Activated CD4-positive, alpha-beta T cell treated with anti-CD3 and anti-CD28 coated beads, Interleukin-2, amount 10 ng/mL, durations not matched to agents 24 days and 14 days (primary cell): ENCODE measurements at places on chromosomes 1 and 21. TPM values are rescaled to one million over a fixed set of nuclear protein-coding genes. Genes with fewer than 3 reads are reported as not detected.

DNA sequence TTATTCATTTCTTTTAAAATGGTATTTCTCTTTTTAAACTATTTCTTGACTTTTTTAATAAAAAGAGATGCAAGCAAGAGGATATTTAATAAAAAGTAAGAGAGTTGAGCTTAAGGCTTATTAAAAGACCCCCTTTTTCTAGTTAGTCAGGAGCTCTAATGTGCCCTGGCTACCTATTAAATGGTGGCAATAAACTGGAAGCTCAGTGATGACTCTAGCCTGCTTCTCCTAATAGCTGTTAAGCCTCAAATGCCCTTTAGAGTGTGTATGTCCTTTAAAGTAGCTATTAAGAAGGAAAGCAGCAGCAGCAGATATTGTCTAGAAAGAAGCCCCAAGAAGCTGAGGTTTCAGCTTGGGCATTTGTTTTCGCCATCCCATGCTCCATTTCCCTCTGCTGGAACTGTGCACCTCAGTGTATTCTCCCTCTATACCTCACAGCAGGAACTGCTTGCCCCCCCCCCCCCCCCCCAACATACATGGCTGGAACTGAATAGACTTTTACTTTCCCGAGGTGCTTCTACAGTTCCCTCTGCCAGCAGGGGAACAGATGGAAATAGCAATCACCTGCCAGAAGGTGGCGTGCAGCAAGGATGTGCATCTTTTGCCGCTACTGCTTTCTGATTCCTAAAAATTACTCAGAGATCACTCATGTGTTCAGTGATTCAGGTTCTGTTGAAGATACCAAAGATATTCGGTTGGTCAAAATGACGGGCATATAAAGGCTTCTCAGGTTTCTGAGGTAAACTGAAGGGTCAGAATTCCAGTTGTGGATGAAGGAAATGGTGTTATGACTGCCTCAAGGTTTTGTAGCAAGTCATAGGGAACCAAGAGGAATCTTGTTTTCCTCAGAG is 2.5 kb downstream of the RGS4 start:
- DNase-seq = peak; percentile 83

GRCh38 chr1:181159451-181160140 is 71.1 kb downstream of the IER5 start:
- peak; percentile 89 for DNase-seq

- DNase-seq = no peak
These were observed 47.1 kb downstream of the GPR88 start for GRCh38 chr1:100584761-100585745.

GRCh38 chr1:30320581-30320890 is 402.8 kb downstream of the MATN1 start:
- no peak for DNase-seq

GRCh38 chr1:167697667-167698141 is 24.1 kb upstream of the MPZL1 start:
- DNase-seq = no peak

GRCh38 chr1:186225096-186225495 is 150.0 kb downstream of the TPR start:
- DNase-seq = no peak

- no peak for DNase-seq
These were observed 1.4 kb upstream of the RGS2 start for GRCh38 chr1:192807211-192808162.

- no peak for DNase-seq
These were observed 284.5 kb downstream of the DSCAM start for GRCh38 chr21:40562242-40563002.

DNA sequence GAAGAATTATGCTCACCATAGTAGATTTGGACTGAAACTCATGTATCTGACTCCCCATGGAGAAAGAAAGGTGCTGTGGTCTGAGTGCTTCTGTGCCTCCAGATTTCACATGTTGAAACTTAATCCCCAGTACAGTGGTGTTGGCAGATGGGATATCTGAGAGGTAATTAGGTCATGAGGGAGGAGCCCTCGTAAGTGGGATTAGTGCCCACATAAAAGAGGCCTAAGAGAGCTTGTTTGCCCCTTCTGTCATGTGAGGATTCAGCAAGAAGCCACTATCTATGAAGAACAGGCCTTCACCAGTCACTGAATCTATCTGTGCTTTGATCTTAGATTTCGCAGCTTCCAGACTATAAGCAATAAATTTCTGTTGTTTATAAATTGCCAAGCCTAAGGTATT is 150.1 kb downstream of the PLPP3 start:
- DNase-seq = no peak

DNA sequence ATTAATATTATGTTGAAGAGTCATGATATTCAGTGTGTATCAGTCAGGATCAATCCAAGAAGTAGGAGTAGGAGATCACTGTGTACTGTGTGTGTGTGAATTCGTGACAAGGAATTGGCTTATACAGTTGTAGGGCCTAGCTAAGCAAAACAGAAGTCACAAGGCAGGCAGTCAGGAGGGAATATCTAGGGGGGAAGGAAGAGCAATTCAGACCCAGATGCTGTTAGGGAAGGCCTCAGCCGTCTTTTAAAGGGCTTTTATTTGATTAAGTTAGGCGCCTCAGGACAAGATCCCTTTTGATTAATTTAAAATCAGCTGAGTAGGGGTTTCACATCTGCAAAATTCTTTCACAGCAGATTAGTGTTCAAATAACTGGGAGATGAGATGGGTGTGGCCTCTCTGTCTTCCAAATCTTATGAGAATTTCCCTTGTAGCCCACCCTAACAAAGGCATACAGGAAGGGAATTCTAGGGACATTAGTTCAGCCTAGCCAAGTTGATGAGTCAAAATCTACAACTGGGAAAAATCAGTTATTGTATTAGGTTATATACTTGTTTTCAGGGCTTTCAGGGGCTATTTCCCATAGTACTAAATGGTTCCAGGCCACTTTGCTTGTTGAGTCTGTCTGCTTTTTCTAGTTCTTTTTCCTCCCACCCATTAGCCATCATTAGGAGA is 47.4 kb downstream of the ALG6 start:
- peak; percentile 40 for DNase-seq

DNA sequence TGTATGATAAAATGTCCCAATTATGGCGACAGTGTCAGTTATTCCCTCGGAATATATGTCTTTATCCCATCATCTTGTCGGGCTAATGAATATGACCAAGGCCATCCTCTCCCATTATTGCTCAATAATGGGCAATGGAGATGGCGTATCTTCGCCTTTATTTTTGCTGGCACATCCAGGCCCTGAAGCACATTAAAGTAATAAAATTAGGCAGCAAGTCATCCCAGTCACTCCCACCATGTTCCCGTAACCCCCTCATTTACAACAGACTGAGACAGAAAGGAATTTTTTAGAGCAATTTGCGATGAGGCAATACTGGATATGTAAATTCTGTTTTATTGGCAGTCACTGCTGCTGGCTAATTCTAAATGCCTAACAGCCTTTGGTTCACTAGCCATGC is 35.3 kb downstream of the CLIC6 start:
- DNase-seq = no peak

GRCh38 chr1:198162091-198162767 is 5.4 kb downstream of the NEK7 start:
- DNase-seq = no peak

F3 gene
- 0.07 and 0.33 TPM in 2 replicates for total RNA-seq

RBM11 gene
- 0.84 and 1.4 TPM in 2 replicates for total RNA-seq

PIGR gene
- total RNA-seq = 0.07 TPM in 1 of 2 replicates, not detected in the other

HSF2BP gene
- total RNA-seq = 1.3 TPM in 2 replicates

KRTAP21-2 gene
- total RNA-seq = not detected in 2 replicates

KRTAP12-2 gene
- total RNA-seq = not detected in 2 replicates

RIPPLY3 gene
- 0.26 TPM in 1 of 2 replicates, not detected in the other for total RNA-seq
